ENCODE measurements at places on chromosomes 6 and 20. TPM values are rescaled to one million over a fixed set of nuclear protein-coding genes. Genes with fewer than 3 reads are reported as not detected.

Gene TMC2
- not detected for total RNA-seq

Gene SNX21
- 13.9 TPM for total RNA-seq

DNA sequence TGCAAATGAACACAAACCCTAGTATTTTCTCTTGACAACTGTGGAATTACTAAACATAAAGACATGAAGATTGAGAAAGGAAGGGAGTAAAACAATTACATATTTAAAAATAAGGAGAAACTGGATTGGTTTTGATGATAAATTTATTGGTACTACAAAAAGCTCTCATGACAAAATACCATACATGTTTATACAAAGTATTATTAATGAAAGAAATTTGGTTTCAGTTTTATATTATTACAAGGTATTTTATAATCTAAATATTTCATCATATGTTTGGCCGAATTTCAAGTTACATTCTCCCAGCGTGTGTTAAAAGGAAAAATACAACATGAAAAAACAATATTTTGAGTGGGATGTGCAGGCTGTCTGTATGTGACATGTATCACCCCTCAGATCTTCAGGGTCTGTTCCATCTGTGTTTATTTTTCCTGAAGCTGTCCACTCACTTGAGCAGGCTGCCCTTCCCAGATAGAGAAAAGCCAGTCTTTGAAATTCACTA lies 568.4 kb downstream of the NKAIN2 start:
- peak; percentile 36 for DNase-seq

DNA sequence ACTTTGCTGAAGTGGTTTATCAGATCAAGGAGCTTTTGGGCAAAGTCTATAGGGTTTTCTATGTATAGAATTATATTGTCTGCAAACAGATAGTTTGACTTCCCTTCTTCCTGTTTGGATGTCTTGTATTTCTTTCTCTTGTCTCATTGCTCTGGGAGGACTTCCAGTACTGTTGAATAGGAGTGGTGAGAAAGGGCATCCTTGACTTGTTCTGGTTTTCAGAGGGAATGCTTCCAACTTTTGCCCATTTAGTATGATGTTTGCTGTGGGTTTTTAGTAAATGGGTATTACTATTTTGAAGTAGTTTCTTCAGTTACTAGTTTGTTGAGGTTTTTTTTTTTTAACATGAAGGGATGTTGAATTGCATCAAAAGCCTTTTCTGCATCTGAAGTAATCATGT lies 36.1 kb downstream of the KCNS1 start:
- no peak for DNase-seq

GRCh38 chr6:4961322-4962168 lies 42.3 kb downstream of the RPP40 start:
- DNase-seq, result no peak

- peak; percentile 39 for DNase-seq
Observed at GRCh38 chr6:166989427-166990032, 9.7 kb upstream of the CEP43 start.

DNA sequence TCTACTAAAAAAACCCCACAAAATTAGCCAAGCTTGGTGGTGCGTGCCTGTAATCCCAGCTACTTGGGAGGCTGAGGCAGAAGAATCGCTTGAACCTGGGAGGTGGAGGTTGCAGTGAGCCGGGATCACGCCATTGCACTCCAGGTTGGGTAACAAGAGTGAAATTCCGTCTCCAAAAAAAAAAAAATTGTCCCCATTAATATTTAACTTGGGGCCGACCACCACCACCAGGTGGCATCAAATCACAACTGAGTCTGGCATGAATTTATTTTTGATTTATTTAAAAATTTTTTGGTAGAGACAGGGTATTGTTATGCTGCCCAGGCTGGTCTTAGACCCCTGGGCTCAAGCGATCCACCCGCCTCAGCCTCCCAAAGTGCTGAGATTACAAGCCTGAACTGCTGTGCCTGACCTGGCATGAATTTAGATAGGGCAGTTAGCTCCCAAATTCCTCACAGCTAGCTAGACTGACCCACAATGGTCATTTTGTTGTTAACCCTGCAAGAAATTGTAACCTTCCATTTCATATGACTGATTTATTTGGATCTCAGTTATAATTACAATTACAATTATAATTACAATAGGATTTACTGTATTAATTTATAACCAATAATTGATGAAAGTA lies 17.1 kb upstream of the BEND3 start:
- DNase-seq, result peak; percentile 44

DNA sequence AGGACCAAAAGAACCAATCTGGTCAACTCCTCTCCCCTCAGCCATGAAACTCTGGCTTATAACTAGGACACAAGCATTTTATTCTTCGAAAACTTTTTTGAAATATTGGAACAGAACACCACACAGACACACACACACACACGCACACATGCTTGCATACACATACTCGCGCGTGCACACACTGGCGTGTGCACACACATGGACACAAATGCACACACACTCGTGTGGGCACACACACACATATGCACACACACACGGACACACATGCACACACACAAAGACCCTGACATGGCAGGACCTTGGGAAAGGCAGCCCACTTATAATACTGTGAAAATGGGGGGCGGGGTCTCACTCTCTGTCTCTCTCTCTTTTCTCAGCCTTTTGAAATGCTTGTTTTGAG lies 63.9 kb downstream of the TMEM242 start:
- no peak for DNase-seq

DNA sequence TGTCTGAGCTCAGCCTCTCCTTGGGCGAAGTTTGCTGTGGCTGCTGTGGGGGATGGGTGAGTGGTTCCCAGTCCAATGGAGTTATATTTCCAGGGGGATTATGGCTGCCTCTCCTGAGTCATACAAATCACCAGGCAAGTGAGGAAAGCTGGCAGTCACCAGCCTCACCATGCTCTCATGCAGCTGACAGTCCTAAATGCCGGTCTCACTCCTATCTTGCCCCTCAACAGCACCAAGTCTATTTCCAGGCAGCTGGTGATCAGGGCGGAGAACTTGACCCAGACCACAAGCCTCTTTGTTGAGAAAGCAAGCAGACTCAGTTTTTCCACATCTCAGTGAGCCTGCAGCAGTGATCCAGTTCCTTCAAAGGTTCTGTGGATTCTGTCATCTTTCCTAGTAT lies 98.9 kb downstream of the TBC1D32 start:
- DNase-seq, result no peak

DNA sequence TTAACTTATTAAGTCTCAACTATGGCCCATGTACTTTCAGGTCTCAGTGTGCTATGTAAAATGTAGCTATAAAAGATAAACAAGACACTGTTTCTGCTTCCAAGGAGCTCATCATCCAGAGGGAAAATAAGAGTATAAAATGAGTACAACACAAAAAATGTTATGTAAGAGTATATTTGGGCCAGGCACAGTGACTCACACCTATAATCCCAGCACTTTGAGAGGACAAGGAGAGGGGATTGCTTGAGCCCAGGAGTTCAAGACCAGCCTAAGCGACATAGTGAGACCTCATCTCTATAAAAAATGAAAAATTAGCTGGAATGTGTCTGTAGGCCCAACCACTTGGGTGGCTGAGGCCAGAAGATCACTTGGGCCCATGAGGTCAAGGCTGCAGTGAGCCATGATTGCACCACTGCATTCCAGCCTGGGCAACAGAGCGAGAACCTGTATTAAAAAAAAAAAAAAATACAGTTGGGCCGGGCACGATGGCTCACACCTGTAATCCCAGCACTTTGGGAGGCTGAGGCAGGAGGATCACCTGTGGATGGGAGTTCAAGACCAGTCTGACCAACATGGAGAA lies 124.0 kb downstream of the EDN1 start:
- DNase-seq, result peak; percentile 30

Gene SPTLC3
- 20.3 TPM for total RNA-seq

Gene BNIP5
- total RNA-seq, result not detected

GRCh38 chr6:53796451-53796780 lies 1.6 kb downstream of the LRRC1 start:
- no peak for DNase-seq

Gene PTCRA
- total RNA-seq, result not detected

DNA sequence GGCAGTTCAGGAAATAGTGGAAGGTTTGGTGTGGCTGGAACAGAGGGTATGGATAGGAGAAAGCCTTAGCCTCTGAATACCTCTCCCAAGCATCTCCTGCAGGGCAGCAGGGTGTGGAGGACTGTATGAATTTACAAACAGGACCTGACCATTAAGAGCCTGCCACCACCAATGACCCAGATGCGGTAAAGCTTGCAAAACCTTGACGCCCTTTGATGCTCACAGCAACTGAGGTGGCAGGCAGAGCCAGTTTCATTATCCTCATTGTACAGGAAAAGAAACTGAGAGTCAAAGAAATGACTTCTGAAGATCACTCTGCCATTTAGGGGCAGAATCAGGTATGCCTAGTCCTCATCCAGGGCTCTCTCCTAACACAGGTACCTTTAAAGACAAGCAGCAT lies 2.4 kb downstream of the HM13 start:
- no peak for DNase-seq

Gene LTA
- total RNA-seq, result not detected

GRCh38 chr6:509676-510075 lies 118.1 kb downstream of the IRF4 start:
- no peak for DNase-seq

Gene WFDC5
- total RNA-seq, result not detected

GRCh38 chr20:63223121-63223825 lies 7.3 kb upstream of the YTHDF1 start:
- peak; percentile 57 for DNase-seq

DNA sequence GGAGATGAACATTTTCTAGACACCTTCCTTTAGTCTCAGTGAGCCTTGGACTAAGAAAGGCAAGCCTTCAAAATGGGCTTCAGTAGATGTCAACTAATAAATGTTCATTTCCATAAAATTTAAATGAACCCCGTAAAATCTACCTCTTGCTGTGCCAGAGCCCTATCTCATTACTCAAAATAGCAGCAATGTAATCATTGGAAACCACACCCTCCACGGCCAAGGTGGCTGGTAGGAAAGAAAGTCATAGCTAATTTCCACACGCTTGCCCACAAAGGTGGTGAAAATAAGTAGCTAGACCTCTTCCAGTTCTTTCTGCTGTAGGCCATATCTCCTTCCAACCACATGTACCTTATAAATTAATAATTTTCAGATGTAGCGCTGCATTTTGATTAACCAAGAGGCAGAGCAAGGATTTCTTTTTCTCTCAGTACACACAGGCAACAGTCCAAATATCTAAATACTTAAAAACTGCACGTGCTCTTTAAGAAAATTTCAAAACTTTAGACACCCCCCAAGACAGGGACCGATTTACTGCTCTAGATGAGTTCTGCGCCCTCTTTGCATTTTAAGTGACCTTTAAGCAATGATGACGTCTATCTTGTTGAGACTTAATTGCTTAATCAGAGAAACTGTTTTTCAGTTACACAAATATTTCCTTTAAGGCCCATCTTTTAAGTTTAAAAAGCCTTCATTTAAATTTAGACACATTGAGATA lies 290.8 kb downstream of the ZNF217 start:
- DNase-seq, result no peak

Gene LZTS3
- total RNA-seq, result 5.3 TPM

Gene MAN1A1
- 1.3 TPM for total RNA-seq

- DNase-seq, result no peak
Observed at GRCh38 chr6:6591778-6592465, 3.4 kb downstream of the LY86 start.

Gene BRPF3
- total RNA-seq, result 19.4 TPM
